ENCODE measurements at places on chromosomes 11 and 22.

DNA sequence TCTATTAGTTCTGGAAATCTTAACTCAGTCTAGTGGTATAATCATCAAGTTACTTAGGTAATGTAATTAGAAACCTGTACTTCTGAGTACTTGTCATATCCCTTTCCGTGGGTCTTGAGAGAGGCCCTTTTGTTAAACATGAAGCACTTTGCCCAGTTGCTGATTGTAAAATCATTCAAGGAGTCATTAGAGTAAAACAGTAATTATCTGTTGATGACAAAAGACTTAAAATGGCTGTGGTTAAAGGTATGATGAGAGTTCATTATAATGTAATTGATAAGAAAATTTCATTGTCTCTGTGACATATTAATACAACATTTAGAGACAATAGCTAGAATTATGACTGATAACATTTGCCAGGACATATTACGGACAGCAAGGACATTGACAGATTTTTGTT, 34.3 kb downstream of the PRR5L start:
- DNase-seq = no peak

GRCh38 chr22:44047891-44048301, 23.8 kb downstream of the PARVB start:
- DNase-seq = no peak

DNA sequence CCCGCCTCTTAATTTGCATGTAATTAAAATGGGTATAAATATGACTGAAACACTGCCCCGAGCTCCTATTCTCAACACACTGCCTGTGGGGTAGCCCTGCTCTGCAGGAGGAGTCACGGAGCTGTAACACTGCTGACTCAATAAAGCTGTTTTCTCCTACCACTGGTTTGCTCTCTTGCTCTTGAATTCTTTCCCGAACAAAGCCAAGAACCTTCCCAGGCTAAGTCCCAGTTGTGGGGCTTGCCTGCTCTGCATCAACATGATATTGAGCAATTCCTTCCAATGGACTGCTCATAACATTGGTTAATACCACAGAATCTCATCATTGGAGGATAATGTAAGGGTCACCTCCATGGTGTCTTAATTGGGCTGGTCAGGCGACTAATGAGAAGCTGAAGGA, 114.4 kb downstream of the FBXO7 start:
- DNase-seq = no peak

DNA sequence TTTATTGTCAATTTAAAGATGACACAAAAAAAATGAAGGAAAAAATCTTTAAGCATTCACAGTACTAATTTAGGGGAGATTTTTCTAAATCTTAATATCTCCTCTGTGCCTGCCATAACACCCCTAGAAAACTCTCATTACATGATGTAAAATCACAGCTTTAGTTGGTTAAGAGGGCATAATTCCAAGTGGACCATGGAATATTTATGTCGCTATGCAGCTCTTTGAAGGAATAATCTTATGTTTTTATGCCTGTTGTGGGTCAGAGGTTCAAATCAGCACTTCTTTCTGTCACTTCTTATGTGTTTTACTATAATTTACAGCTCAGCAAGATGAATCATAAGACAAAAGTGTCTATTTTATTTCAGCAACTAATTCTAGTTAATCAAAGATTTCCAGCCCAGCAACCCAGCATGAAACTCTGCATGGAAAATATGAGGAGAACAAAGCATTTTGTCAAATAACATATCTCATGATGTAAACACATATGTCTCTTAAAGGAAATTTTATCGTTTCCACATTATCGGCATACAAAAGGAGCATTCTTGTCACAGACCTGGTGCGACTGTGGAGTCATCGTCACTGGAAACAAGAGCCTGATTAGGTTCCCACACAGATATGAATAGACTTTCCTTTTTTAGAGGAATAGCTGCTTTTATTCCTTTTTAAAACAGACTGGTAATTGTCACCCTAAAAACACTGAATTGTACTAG, 274.8 kb downstream of the SOX6 start:
- DNase-seq = no peak

DNA sequence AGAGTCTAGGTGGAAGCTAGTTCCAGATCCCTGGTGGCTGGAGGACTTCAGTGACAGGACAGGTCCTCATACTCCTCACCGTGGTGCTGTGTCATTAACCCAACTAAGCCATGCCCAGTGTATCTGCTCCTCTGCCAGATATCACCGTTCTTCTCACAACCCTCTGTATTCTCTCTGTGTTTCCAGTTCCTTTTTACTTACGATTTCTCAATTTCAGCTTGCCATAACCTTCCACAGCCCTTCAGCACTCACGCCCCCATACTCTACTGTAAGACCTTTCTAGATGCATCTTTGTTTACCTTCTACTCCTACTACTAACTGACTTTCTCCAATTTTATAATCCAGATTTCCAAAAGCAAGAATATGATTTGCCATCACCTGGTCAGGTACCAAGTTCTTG, 26.1 kb upstream of the RIC3 start:
- DNase-seq = no peak

DNA sequence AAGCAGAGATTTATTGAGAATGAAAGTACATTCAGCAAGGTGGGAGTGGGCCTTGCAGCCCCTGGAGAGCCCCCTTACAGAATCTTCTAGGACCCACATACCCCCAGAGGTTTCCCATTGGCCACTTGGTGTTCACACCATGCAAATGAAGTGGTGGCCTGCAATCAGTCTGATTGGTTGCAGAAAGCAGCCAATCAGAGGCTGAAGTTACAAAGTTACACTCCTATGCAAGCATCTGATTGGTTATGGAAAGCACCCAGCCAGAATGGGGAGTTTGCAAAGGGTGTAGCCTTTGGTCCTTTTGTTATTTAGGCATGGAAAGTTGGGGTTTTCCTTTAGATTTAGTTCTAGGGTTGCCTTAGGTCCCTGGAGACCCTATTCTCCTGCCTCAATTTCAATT, 34.9 kb downstream of the UVRAG start:
- no peak for DNase-seq

- DNase-seq = no peak
These were observed 50.5 kb downstream of the CLTCL1 start for GRCh38 chr22:19240813-19241592.

- DNase-seq = no peak
These were observed 11.3 kb upstream of the CCDC86 start for GRCh38 chr11:60830478-60831142.

DNA sequence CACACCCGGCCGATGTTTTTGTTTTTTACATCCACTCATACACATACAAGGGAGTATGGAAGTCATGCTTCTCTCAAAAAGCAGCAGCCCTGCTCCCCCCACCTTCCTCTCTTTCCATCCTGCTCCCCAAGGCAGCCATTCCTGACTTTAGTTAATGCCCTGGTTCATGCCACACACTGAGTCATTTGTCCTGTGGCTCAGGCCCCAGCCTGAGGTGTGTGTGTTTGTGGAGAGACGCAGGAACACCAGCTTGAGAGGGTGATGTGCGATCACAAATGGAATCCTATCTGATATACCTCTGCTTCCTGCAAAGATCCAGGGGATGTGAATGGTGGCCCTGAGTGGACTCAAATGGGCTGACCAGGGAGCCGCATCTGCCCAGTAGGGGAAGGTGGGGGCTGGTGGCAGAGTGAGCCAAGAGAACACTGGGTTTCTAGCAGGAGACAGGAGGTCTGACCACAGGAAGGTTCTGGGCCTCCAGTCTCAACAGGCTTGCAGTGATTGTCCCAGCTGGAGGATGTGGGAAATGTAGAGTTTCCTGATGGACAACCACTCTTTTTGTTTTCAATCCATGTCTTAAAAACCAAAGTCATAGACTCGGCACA, 86.7 kb downstream of the OSBP2 start:
- DNase-seq = no peak

- no peak for DNase-seq
These were observed 81.5 kb downstream of the FBLN1 start for GRCh38 chr22:45584121-45584570.

GRCh38 chr22:18044548-18045271, 20.3 kb upstream of the MICAL3 start:
- DNase-seq = no peak

GRCh38 chr11:126585774-126586491, 230.4 kb downstream of the ST3GAL4 start:
- no peak for DNase-seq

DNA sequence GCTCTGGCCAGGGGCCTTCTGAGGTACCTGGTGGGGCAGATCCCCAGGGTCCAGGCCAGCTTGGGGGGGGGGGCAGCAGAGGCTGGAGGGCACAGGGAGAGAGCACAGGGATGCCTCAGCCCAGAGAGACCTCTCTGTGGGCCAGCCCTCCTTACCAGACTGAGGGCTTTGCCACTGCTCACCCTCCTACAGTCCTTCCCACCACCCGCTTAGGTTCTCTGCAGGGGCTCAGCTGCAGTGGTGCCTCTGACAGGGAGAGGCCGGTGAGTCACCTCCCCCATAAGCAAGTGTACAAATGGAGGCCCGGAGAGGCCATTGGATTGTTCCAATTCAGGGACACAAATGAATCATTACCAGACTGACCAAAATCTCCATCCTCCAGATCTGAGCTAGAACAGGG, 68.1 kb upstream of the LMO1 start:
- no peak for DNase-seq

DNA sequence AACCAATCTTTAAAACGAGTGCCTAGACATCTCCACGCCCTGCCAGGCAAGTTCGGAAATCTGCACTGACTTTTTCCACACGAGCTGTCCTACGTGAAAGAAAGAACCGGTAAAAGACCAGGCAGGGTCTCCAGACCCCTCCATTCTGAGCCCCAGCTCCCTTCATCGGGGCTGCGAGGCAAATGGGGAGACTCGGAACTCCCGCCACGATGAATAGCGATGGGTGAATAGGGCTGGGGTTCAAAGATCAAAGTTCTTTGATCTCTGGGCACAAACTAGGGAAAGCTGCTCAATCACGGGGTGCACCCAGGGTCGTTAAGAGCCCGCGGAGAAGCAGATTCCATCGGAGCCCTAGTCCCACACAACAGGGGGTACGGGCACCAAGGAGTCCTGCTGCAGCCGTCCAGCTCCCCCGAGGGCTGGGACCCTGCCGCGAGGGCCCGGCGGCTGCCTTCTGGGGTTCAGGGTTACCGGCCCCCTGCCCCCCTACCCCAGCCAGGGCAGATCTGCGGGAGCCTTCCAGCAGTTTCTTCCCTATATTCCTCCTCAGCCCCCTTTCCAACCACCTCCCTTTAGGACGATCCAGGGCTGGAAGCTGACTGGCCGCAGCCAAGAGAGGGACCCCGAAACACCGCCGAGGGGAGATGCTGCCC, 1.1 kb downstream of the LRP4 start:
- no peak for DNase-seq

DNA sequence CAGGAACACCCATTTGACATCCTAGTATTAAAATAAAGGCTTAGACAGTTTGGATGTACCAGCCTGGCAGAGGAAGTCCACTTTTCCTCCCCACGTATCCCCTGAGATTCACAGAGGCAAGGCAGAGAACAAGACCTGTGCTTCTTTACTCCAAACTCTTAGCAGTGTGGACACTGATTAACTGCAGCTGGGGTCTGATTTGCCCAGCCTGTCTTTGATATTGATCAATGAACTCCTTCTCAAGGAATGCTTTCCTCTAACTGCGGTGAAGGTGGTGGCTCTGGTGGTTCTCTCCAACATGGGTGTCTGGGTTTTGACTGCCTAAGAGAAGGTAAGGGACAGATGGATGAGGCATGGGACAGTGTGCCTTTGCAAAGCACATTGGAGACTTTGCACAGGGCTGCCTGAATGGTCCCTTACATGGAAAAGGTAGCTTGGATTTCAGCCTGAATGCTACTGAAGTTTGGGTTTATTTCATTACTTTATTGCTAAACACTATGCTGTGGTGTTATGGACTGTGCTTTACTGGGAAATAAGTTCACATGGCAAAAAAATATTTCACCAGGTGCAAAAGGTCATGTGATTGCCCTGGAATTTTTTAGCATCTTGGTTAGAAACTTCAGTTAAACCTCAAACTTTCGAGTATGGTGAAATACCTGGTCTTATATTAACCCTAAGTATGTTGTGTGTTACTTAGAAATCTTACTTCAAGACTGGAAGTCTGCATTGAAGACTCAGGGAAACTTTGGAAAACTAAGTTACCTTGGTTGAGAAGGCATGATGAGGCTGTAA, 1.8 kb downstream of the GAS2 start:
- no peak for DNase-seq

All from activated CD8-positive, alpha-beta memory T cell treated with anti-CD3 and anti-CD28 coated beads for 48 hours (primary cell).